ENCODE measurements at places on chromosomes 6 and 20.

DNA sequence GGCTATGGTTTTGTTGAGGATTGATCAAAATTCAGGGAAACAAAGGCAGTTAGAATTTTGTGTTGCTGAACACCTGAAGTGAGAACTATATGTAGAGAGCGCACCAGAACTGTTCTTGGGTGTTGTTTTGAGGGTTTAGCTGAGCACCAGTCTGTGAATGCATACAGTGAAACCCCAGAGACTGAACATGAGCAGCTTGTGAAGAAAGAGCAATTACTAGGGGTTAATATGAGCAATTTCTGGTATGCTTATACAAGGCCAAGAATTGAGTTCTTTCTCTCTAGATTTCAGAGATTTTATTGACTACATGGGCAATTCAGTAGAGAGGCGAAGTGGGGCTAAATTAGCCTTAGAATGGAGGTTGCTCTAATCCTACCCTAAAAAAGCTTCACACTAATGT, 93.9 kb downstream of the CD2AP start:
- DNase-seq: no peak

- no peak for DNase-seq
Observed at GRCh38 chr6:36976931-36977330, 9.1 kb downstream of the MTCH1 start.

- no peak for DNase-seq
Observed at GRCh38 chr20:51399006-51399890, 143.3 kb downstream of the NFATC2 start.

DNA sequence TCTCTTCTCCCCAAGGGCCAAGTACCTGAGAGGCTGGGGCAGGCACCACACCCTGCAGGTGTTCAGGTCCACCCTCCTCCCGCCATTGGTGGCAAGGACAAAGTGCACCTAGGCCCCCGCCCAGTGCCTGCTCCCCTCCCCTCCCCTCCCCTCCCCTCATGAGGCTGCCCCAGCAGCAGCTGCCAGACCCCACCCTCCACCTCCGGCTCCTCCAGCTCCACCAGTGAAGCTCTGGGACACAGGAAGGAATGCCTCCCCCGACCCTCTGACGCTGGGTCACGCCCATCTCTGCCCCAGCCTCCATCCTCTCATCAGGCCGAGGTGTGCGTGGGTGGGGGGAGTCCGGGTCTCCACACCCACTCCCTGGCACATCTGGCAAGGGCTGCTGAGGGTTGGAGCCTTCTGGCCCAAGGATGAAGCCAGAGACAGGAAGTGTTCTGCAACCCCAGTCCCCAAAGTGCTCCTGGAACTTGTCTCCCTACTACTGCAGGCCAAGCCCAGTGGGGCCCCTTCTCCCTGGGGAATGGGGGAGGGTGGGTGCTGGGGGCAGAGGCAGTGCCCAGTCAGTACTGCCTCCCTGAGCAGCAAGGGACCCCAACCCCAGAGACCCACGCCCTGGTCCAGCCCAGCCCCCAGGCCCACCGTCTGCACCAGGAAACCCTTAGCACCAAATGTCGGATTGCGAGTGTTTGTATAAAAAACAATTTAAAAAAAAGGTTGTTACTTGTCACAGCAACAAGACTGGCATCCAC, 1.6 kb upstream of the UCKL1 start:
- no peak for DNase-seq

DNA sequence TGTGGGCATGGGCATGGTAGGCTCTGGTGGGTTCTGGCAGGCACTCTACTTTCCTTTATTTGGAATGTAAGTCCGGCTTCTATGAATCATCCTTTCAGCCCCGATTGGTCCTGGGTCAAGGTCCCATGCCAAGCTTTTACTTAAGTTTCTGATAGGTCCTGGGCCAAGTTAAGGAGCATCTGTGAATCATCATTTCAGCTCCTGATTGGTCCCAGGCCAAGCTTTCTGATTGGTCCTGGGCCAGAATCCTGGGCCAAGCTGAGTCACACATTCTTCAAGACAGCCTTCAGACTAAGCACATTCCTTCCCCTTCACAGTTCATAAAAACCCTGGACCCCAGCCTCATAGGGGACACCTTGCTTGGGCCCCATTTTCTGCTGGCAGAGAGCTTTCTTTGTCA, 231.0 kb upstream of the EYS start:
- no peak for DNase-seq

GRCh38 chr6:38591439-38591838, 48.3 kb downstream of the BTBD9 start:
- no peak for DNase-seq

DNA sequence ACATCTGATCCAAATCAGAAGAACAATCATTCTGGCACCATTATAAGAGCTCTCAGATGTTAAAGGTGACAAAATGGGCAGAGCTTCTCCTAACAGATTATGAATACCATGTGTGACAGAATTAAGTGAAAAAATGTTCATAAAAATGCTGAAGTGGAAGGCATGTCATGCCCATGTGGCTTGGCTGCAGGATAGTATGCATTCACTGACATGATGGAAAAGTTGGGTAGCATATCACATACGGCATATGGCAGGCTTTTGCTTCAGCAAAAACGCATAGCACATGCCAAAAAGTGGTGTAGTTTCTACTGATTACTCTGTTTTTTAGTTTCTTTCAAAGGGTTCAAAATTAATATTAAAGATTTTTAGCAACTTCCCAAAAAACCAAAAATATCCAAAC, 731.5 kb upstream of the EPHA7 start:
- no peak for DNase-seq

DNA sequence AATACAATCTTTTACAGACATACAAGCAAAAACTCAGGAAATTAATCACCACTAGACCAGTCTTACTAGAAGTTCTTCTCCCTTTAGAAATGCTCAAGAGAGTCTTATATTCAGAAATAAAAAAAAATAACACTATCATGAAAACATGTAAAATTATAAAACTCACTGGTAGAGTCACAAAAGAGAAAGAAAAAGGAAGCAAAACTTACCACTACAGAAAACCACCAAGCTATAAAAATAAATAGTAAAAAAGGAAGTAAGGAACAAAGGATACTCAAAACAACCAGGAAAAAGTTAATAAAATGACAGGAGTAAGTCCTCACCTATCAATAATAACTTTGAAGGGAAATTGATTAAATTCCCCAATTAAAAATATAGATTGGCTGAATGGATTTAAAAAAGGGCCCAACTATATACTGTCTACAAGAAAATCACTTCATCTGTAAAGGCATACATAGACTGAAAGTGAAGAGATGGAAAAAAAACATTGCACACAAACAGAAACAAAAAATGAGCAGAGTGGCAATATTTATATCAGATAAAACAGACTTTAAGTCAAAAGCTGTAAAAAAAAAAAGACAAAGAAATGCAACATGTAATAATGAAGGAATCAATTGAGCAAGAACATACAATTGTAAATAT, 489.5 kb downstream of the KIF16B start:
- no peak for DNase-seq

DNA sequence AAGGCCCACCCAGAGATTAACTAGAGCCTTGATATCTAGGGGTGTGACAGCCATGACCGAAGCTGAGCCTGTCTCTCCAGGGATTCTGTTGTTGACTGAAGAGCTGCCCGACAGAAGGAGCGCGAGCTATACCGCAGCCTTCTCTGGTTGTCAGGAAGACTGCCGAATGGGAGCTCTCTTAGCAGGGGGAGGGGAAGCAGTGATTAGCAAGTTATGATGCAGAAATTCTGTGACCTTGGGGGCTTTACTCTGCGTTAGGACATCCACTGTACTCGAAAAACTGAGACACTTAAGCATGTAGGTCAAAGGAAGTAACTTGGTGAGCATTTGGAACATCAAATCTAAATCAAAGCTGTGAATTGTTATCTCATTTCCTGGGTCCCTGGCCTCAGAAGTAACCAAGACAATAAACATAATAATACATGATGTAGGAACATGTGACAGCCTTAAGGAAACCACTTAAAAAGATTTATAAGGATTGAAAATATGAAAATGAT, 84.7 kb downstream of the MAP3K4 start:
- no peak for DNase-seq

DNA sequence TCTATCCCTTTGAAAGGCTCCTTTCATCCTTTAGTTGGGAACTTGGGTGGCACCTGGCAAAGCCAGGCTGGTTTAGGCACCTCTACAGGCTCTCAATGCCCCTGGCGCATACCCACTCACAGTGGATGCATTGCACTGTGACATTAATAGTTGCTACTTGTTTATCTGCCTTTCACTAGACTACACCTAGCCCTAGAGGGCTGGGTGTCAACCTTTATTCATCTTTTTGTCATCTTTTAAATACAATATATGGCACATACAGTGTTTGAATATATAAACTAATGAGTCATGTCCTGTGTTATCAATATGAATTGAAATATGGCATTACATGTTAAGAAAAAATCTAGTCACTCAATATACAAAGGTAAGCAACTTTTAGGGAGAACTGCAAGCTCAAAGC, 120.0 kb upstream of the BCLAF1 start:
- DNase-seq: no peak

GRCh38 chr6:13488015-13488895, 855 bp upstream of the GFOD1 start:
- no peak for DNase-seq

DNA sequence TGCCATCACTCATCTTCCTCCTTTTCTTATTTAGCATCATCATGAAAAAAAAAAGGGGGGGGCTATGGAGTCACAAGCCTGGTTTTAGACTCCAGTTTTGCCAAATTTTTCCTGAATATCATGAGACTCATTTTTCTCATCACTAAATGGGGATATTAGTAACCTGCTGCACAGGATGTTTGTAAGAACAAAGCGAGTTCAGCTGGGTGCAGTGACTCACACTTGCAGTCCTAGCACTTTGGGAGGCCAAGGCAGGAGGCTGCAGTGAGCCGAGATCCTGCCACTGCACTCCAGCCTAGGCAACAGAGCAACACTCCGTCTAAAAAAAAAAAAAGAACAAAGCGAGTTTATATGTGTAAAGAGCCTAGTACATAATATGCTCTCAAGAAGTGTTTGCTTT, 82.8 kb downstream of the TFAP2A start:
- DNase-seq: no peak

- peak; percentile 33 for DNase-seq
Observed at GRCh38 chr6:19836799-19837510, at the start of gene ID4. TSS of gene ID4 (plus strand) at chr6:19837370. CDS start at chr6:19837755, 385 bp downstream.

DNA sequence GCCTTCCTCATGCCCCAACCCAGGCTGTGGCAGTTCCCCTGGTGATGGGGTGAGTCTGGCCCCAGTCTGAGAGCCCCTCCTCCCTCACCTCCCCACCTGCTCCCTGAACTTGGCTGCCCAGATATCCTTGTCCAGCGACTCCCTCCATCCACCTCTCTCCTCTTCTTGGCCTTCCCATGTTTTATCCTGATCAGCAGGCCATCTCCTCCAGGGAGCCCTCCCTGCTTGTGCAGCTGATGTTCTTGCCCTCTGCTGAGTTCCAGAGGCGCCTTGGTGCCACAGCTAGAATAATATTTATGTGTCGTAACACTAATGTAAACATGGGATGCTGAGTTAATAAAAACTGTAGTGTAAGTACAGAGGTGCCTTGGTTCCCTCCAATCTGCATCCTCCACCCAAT, 10.4 kb upstream of the IP6K3 start:
- DNase-seq: no peak

- no peak for DNase-seq
Observed at GRCh38 chr20:52974179-52974594, 2.0 kb downstream of the TSHZ2 start.

GRCh38 chr20:10842116-10842515, 168.3 kb upstream of the JAG1 start:
- no peak for DNase-seq

DNA sequence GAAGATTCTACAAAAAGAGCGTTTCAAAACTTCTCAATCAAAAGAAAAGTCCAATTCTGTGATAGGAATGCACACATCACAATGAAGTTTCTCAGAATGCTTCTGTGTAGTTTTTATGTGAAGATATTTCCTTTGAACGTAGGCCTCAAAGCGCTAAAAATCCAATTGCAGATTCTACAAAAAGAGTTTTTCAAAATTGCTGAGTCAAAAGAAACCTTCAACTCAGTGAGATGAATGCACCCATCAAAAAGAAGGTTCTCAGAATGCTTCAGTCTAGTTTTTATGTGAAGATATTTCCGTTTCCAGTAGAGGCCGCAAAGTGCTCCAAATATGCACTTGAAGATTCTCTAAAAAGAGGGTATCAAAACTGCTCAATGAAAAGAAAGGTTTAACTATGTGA, 319.7 kb upstream of the DEFB115 start:
- DNase-seq: no peak

- no peak for DNase-seq
Observed at GRCh38 chr6:34561227-34561530, 5.0 kb upstream of the SPDEF start.

GRCh38 chr6:42616716-42617115, 52.9 kb downstream of the UBR2 start:
- no peak for DNase-seq

DNA sequence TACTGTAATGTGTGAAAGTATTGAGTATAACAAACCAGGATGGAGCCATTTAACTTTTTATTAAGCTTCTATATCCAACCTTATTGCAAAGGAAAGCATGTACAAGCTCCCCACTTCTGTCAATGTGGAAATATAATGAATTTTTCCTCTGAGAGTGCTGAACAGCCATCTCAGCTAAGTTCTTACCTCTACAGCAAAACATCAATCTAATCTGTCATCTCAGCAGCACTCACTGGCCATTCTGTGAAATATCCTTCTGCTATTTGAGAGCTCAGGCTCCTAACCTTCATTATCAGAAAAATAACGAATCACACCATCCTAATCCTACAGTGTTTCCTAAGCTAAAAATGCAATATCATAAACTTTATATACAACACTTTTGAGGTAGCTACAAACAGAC, 194.0 kb upstream of the RNF217 start:
- DNase-seq: no peak

- DNase-seq: no peak
Observed at GRCh38 chr6:160051390-160051789, 70.2 kb upstream of the SLC22A1 start.

Data from NCI-H1930 (cell line).